CD8-positive, alpha-beta memory T cell (primary cell): ENCODE measurements at places on chromosomes 2 and 18. TPM values are rescaled to one million over a fixed set of nuclear protein-coding genes. Genes with fewer than 3 reads are reported as not detected.

The PSMA8 gene
- total RNA-seq = 1.4 TPM

The ALLC gene
- not detected for total RNA-seq

The WNT10A gene
- total RNA-seq = 1.5 TPM

- H3K27ac ChIP-seq = no peak overlapping the region
- H3K27me3 ChIP-seq = peaks cover under 1% of the 10 kb centered on the region
- H3K36me3 ChIP-seq = no peaks in the 10 kb centered on the region
- no peak for DNase-seq
- no peaks in the 10 kb centered on the region for H3K4me1 ChIP-seq
Observed at GRCh38 chr2:239856620-239857285, 168.4 kb downstream of the NDUFA10 start.

DNA sequence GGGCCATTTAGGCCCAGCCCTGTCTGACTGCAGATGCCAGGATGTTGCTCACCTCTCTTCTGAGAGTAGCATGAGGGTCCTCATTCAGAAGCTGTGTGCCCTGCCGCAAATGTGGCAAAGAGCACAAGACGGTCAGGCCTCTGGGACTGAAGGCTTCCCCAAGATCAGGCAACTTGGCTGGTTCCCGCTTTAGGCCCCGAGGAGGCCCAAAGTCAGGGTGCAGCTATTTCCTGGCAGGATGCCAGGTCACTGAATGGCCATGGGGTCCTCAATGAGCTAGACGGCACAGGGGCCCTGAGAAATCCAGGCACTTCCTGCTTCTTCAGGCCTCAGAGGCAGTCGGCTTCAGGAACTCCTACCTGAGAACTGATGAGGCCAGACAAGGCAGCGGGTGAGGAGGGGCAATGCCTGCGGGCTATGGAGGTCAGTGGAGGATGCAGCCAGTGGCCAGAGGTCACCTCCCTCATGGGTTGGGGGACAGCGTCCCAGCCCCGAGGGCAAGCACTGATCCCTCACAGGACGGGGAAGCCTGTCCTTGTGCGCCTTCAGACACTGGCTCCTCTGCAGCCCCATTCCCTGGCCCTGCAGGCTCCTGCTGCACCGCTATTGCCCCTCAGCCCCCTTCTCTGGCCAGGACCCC lies 44.9 kb downstream of the LMAN2L start:
- H3K4me3 ChIP-seq = no peak overlapping the region
- H3K27me3 ChIP-seq = no peaks in the 10 kb centered on the region
- no peak for DNase-seq
- no peak overlapping the region for H3K27ac ChIP-seq
- H3K36me3 ChIP-seq = no peaks in the 10 kb centered on the region
- no peaks in the 10 kb centered on the region for H3K4me1 ChIP-seq

GRCh38 chr2:201358684-201359083 lies 1.5 kb upstream of the FLACC1 start:
- H3K27ac ChIP-seq = no peak overlapping the region
- no peaks in the 10 kb centered on the region for H3K27me3 ChIP-seq
- no peak for DNase-seq
- H3K4me1 ChIP-seq = peaks cover 11% of the 10 kb centered on the region
- no peak overlapping the region for H3K4me3 ChIP-seq

DNA sequence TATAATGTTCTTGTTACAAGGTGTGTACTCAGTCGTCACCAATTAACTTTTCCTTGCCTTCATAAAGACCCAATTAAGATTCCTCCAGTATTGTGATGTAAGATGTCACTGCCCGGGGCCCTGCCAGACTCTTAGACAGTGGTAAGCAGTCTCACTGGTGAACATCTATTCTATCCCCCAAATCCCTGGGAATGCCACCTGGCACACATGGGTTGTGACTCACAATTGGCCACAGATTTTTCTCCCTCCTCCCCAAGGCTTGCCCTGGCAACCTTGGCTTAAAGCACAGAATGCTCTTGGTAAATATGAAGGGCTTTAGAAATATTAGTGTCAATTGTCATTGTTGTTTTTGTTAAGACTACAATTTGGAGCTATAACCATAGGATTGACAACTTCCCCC lies 287.9 kb downstream of the ETAA1 start:
- DNase-seq = no peak
- H3K27ac ChIP-seq = no peak overlapping the region
- no peaks in the 10 kb centered on the region for H3K27me3 ChIP-seq
- no peaks in the 10 kb centered on the region for H3K36me3 ChIP-seq
- H3K4me1 ChIP-seq = no peaks in the 10 kb centered on the region

DNA sequence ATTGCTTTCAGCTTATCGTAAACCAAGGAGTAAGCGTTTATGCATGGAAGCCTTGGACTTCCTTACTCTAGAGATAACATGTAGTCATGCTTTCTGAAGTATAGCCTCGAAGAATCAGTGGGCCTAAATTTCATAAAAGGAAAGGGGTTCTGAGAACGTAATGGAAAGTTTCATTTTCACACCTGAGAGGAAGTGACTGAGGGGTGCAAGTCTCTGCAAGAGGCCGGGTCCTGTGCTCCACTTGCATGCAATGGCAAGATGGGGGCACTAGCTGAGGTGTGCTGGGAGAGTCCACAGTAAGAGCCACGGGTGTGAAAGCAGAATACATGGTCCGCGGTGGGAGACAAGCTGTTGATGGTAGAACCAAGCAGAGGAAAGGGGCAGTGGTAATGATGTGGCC lies 36.5 kb upstream of the C1D start:
- no peak for DNase-seq
- no peaks in the 10 kb centered on the region for H3K27me3 ChIP-seq
- no peak overlapping the region for H3K27ac ChIP-seq
- H3K36me3 ChIP-seq = no peaks in the 10 kb centered on the region
- no peaks in the 10 kb centered on the region for H3K4me1 ChIP-seq
- H3K4me3 ChIP-seq = no peak overlapping the region

GRCh38 chr2:85893428-85894258 lies 4.9 kb upstream of the ST3GAL5 start:
- H3K4me1 ChIP-seq = peaks cover 17% of the 10 kb centered on the region
- H3K4me3 ChIP-seq = no peak overlapping the region

DNA sequence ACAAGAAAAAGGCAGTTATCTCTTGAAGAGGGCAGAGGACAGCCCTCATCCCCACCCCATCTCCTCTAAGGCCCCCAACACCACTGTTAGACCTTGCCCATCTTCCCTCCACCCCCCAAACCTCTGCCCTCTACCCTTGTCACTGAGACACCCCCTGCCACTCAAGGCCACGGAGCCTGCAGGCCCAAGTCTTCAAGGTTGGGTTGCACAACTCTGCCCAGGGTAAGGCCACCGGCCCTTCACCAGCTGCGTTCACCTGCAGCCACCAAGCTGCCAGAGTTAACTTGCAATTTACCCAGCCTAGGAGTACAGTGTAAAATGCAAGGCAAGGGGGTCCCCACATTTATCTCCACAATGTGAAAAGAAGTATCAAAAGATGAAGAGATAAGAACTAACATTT lies 128.7 kb upstream of the PKDCC start:
- DNase-seq = no peak
- H3K4me3 ChIP-seq = no peak overlapping the region
- no peak overlapping the region for H3K27ac ChIP-seq
- no peaks in the 10 kb centered on the region for H3K4me1 ChIP-seq
- H3K36me3 ChIP-seq = no peaks in the 10 kb centered on the region

DNA sequence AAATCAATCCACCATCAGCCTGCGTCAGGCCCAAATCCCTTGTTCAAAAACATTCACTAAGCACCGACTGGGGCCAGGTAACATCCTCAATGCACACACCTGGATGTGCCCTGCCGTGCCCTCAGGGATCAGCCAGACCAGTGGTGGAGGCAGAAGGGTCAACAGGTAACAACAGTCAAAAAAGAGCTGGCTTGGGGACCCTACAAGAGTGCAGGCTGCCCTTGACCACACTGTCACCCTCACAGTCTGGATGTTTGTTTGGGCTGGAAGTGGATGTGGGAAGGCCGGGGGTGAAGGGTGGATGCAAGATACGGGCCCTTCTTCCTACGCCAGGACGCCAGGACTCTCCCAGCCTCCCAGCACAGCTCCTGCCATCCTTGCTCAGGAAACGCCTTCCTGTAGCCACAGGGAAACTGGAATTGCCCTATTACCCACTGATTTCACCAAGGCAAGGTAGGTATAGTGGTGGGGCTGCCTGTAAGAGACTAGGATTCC lies 2.7 kb downstream of the BIN1 start:
- H3K4me3 ChIP-seq = no peak overlapping the region
- no peak for DNase-seq
- H3K27ac ChIP-seq = no peak overlapping the region
- peaks cover 13% of the 10 kb centered on the region for H3K4me1 ChIP-seq
- H3K36me3 ChIP-seq = no peaks in the 10 kb centered on the region
- H3K27me3 ChIP-seq = no peaks in the 10 kb centered on the region

DNA sequence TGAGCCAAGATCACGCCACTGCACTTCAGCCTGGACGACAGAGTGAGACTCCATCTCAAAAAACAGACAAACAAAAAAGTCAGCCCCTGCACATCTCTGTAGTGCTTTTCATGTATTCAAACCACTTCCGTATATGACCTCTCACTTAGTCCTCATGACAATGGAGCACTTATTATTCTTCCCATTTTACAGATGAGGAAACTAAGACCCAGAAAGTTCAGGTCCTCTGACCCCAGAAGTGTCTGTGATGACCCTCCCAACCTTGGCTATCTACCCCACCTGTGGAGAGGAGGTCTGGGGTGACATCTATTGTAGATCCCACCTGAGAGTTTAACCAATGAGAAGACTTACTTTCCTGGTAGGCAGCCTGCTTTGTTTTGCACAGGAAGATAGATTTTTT lies 21.6 kb upstream of the MAPRE3 start:
- no peak overlapping the region for H3K4me3 ChIP-seq
- H3K27ac ChIP-seq = no peak overlapping the region
- no peaks in the 10 kb centered on the region for H3K4me1 ChIP-seq
- H3K36me3 ChIP-seq = no peaks in the 10 kb centered on the region

DNA sequence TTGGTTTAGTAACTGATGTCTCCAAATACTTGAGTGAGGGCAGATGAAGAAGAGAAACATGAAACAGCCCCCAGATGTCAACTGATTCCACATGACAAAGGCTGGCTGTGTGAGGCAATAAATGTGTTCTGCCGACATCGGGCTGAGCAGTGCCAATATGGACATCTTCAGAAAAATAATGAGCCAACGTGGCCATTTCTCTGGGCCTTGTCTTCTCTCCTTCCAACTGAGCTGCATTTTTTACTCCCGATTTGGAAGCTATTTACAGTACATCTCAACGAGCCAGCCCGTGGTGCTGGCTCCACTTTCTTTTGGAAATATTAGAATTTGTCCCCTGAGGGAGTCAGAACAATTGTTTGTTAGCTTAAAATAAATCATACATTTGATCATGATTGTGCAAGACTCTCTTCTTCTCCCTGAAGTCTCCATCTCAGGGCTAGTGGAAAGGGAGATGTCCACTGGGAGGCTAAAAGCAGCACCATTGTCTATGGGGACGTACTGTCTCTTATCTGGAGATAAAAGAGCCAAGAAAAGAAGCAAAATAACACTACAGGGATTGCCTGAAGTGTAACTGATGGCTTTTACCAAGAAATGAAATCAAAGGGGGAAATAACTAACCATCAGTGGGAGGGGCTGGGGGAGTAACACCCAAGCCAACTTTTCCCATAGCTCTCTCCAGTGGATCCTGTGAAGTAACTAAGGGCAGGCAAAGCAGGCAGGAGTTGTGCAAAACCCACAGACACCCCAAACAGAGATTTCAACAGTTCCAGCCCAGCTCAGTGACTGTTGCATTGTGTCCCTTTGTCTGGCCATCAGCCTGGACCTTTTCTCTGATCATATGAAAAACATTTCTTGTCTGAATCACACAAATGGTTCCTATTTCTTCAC lies 114.8 kb downstream of the RDH14 start:
- no peaks in the 10 kb centered on the region for H3K36me3 ChIP-seq
- H3K4me1 ChIP-seq = no peaks in the 10 kb centered on the region
- no peak overlapping the region for H3K27ac ChIP-seq

GRCh38 chr2:80363330-80363729 lies 58.8 kb upstream of the LRRTM1 start:
- H3K27me3 ChIP-seq = no peaks in the 10 kb centered on the region
- no peaks in the 10 kb centered on the region for H3K36me3 ChIP-seq
- DNase-seq = no peak
- no peak overlapping the region for H3K4me3 ChIP-seq
- no peak overlapping the region for H3K27ac ChIP-seq

- no peak overlapping the region for H3K27ac ChIP-seq
- no peak overlapping the region for H3K4me3 ChIP-seq
- DNase-seq = no peak
- H3K36me3 ChIP-seq = no peaks in the 10 kb centered on the region
Observed at GRCh38 chr2:40113272-40113968, 334.4 kb upstream of the THUMPD2 start.

GRCh38 chr2:236574424-236575145 lies 5.0 kb downstream of the ACKR3 start:
- H3K4me3 ChIP-seq = no peak overlapping the region
- no peaks in the 10 kb centered on the region for H3K36me3 ChIP-seq
- no peak for DNase-seq

- no peaks in the 10 kb centered on the region for H3K27me3 ChIP-seq
- no peak for DNase-seq
- H3K4me1 ChIP-seq = no peaks in the 10 kb centered on the region
- no peaks in the 10 kb centered on the region for H3K36me3 ChIP-seq
Observed at GRCh38 chr2:226556050-226556449, 243.6 kb downstream of the IRS1 start.

DNA sequence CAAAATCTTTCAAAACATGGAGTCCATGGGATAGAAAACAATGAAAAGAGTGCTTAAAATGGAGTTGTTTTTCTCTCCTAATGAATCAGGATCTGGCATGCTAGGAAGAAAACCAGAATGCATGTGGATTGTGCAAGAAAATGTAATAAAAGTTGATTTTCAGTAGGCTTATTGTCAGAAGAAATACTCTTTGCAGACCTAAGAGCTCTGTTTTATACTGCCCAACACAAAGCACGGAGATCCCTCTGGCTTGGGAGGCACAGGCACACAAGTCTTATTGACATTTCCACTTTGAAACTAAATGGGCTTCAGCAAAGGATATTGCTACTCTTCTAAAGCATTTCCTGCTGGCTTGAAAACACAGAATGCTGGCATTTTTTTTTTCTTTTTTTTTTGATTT lies 15.5 kb upstream of the DAPL1 start:
- no peaks in the 10 kb centered on the region for H3K4me1 ChIP-seq
- no peaks in the 10 kb centered on the region for H3K36me3 ChIP-seq
- no peaks in the 10 kb centered on the region for H3K27me3 ChIP-seq

DNA sequence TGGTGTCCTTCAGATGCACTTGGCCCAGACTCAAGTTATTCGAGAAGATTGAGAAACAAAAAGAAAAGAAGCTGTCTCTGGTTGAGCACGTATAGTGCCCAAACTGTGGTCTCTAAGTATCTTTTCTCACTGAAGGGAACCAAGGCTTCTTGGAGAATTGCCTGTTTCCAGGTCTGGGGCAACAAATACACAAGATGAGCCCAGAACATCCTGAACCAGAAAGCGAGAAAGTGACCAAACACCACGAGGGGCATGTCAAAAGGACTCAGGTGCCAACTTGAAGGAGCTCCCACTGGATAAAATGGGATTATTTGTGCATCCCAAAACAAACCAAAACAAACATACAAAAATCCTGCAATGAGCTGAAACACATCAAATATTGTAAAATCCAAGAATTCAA lies 13.6 kb upstream of the ATOH8 start:
- H3K4me3 ChIP-seq = no peak overlapping the region
- H3K36me3 ChIP-seq = no peaks in the 10 kb centered on the region
- H3K27ac ChIP-seq = no peak overlapping the region
- H3K4me1 ChIP-seq = no peaks in the 10 kb centered on the region
- no peak for DNase-seq

GRCh38 chr2:73085691-73086090 lies 14.2 kb upstream of the SFXN5 start:
- no peak overlapping the region for H3K4me3 ChIP-seq
- DNase-seq = peak; percentile 86
- no peaks in the 10 kb centered on the region for H3K36me3 ChIP-seq
- H3K4me1 ChIP-seq = no peaks in the 10 kb centered on the region
- H3K27me3 ChIP-seq = no peaks in the 10 kb centered on the region
- H3K27ac ChIP-seq = no peak overlapping the region
